ENCODE measurements at places on chromosomes 7 and 10.

DNA sequence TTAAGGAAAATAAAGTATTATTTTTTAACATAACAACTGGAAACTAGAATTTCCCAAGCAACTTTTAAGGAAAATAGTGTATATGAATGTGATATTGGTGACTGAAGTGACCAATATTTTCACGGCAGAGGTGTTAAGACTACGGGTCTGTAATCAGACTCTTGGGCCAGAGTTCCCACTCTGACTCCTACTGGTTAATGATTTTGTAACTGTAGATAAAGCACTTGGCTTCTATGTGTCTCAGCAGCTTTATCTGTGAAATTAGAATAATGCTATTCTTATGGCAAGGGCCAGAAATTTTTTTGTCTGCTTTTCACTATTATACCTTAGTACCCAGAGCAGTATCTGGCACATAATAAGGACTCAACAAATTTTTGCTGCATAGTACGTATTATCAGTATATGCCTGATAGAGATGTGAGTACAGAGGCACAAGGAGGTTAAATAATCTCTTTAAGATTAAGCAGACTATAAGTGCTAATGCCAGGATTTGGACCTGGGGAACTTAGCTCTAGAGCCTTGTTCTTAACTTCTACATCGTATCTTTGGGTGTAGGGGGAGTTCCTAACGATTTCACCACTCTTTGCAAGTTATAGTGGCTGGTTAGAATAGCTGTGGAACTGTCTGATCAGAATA, 186.1 kb upstream of the SLC26A5 start:
- DNase-seq, result no peak

DNA sequence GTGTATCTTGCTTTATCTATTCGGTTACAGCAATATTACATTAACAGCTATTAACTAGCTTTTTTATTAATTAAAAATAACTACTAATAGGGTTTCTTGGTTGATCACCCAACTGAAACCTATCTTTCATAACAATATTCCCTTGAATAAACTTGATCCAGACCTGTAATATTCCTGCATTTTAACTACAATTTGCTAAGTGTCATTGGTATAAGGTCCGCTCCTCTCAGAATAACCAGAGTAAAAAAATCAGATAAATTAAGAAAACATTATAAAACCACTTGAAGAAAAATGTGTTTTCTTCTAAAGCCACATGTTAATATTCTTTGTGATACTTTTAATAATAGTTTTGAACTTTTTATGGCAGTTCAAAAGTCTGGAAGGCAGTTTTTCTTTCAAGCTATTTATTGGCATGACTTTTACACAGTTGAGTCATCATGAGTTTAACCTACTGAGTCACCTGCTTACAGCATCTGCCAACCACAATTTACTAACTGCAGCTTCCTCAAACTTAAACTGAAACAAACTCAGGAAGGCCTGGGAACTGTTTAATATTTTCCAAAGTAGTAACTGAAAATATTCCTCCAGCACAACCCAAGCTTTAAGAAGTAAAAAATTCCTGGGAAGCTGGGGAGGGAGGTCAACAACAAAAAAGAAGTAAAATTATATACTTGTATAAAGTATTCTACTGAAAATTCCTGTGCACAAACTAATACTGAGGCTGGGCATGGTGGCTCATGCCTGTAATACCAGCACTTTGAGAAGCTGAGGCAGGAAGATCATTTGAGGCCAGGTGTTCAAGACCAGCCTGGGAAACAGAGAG, 103.2 kb downstream of the NRBF2 start:
- peak; percentile 48 for DNase-seq

DNA sequence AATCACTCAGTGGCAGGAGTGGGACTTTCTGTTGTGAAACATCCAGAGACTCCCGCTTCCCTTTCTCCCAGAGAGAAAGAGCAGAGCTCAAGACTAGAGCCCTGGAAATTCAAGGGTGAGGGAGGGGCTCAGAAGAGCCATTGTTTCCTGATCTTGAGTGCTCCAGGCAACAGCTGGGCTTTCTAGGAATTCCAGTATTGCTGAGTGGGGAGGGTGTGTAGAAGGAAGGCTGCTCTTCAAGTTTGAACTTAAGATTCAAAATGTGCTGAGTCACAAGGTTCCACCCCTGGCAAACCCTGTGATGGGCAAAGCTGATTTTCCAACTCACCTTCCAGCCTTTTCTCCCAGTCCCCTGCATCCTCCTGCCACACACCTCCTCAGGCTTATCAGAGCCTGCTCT, 42.3 kb upstream of the MSRB2 start:
- no peak for DNase-seq

DNA sequence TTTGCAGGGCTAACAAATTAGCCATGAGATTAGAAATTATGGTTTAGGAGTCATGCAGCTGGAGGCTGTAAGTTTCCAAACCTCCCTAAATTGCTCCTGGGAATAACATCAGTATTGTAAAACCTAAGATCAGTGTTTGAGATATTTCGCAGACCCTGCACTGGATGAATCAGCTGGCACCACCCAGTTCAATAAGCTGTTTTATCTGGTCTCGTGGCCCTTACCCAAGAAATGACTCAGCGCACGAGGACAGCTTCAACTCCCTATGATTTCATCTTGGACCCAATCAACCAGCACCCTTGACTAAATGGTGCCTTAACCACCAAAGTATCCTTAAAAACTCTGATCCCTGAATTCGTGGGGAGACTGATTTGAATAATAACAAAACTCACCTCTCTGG, 482.0 kb upstream of the PCDH15 start:
- DNase-seq, result no peak

DNA sequence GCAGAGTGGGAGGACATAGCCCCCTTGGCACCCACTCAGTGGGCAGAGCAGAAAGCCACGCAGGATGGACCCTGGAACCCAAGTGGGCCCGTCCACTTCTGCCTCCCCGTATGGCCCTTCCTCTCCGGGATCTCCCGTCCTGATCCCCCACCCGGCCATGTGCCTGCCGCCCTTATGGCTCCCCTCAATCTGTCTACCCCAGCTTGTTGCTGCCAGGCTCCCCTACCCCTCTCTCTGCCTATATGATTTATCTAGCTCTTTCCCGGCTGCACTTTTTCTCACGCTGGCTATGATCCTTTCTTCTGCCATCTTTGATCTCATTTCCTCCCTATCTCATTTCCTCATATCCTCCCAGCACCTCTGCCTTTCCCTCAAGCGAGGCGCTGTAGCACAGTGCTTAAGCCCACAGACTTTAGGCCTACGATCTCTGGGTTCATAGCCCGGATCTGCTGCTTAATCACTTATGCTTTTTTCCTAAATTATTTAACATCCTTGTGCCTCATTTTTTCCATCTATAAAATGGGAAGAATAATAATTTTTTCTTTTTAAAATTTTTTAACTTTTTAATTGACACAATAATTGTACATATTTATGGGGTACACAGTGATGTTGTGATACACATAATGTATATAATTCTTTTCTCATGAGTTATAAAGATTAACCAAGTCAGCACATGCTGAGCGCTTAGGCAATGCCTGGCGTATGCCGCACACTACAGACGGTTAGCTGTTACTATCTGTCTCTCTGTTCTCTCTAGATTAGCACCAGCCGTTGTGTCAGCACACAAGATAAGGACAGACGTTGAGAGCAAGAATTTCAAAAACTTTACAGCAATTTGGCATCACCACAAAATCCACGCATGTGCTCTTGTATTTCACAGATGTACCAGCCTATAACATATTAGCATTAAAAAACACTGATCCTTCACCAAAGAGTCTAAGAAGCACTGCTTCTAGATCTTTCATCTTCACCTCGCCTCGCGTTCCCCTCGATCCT, 18.1 kb downstream of the KCNH2 start:
- no peak for DNase-seq

- DNase-seq, result no peak
Observed at GRCh38 chr10:31855033-31855432, 73.6 kb downstream of the ARHGAP12 start.

GRCh38 chr10:101780187-101780817, 2.9 kb downstream of the NPM3 start:
- no peak for DNase-seq

DNA sequence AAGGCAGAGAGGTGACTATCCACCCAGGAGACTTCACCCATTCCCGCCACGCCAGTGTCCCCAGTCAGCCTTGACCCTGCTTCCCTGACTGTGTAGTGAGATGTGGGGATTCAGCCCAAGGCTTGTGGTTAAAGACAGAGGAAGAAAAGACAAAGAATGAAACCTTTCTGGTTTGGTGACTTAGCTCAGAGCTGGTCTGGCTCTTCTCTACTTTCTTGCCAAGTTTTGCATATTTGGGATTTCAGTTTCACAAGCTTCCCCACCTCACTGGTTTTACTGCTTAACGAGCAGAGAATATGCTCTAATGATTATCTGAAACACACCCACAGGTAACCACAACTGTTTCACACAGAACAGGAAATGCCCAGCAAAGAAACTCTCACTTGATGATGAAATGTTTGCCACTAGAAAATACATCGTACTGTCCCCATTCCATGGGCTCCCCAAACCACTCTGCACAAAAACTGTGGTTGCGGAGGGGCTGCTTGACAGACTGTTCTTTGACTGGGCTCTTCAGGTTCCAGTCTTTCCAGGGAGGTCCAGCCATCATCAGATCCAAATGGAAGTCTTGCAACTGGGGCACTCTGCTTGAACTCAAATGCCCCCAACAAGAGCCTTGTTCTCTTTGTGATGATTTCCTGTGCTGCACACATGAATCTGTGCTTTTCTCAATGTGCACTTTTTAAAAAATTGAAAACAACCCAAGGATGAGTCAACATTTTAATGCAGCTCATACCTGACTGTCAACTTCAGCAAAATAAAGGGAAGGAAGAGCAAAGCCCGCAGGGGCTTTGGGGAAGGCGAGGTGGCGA, 95.5 kb downstream of the CTBP2 start:
- no peak for DNase-seq

DNA sequence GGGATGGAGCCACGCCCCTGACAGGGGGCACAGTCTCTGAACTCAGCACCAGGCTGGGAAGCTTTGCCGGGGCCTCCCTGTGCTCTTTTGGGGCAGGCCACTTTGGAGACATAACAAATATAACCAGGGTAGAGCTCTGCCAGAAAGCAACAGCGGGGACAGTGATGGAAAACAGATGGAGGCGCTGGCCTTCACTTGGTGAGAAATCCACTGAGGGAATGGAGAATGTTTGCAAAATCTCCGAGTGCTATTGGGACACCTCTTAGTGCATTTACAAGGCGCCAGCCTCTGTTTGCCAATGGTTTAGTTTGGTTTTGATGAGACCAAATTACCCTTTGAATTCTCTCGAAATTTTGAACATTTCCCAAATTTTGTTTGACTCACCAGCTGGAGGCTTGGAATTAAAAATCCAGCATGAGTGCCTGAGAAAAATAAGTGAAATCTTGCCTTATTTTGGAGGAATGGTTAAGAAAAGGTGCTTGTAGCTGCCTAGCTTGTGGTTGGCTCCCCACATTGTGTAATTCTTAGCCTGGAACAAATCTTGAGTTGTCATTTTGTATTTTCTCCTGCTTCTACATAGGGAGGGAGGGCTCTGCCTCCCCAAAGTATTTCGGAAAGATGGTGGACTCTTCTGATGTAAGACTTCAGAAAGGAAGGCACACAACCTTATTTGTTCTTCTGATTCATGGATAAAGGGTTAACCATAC, 980.5 kb downstream of the LRMDA start:
- DNase-seq, result peak; percentile 72

DNA sequence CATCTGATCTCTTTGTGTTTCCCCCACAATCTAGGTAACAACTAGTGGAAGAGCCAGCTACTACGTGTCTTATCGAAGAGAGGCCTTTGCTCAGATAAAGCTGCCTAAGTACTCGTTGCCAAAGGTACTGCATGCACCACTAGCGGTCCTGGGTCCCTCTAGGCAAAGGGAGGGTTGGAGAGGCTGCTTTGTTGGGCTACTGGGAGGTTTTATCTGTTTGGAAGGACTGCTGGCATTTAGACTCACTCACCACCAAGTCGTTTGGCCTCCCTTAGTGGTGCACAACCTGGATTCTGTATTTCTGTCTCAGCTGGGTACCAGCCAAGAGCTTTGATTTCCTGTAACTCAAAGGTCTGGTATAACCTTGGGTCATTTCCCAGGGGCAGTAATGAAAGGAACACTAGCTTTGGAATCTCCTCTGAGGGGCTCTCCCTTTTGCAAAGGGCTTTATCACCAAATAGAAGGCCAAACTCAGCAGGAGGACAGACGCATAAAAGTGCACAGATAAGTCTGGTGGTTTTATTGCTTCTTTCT, 498.3 kb downstream of the SORCS3 start:
- DNase-seq, result no peak

DNA sequence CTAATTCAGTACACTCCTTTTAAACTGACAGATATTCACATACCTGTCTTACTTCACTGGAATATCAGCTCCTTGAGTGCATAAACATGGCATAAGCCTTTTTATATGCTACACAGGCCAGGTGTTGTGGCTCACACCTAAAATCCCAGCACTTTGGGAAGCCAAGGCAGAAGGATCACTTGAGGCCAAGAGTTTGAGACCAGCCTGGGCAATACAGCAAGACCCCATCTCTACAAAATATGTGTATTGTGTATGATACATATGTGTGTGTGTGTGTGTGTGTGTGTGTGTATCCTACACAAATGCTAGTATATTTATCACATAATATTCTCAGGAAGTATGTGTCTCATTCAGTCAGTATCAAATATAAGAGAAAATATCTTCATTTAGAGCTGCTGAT, 45.3 kb downstream of the DNAJC12 start:
- DNase-seq, result no peak

DNA sequence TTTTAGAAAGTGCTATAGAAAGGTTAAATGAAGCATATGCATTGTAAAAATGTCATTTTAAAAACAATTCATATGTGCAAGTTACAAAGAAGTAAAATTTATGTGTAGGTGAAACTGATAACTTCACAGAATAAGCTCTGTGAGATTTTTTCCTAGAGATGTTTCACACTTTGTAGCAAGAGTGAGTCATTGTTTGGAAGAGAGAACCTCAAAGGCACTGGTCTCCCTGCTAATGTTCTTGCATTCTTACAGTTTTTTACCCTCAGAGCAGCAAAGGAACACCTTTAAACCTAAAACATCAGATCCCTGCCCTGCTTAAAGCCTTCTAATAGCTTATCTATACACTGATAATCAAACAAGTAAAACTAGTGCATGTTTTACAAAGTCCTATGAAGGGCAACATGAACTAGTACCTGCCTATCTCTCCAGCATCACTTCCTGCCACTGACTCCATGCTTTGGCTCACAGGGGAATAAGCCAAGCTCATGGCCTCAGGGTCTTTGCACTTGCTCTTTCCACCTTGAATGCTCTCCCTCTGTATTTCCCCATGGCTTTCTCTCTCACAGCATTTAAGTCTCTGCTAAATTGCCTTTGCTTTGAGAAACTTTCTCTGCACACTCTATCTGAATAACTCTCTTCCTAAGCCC, 997.0 kb downstream of the GATA3 start:
- DNase-seq, result no peak

Data from uterus (tissue), 4 donors.